ENCODE measurements at places on chromosomes 7 and 10.

DNA sequence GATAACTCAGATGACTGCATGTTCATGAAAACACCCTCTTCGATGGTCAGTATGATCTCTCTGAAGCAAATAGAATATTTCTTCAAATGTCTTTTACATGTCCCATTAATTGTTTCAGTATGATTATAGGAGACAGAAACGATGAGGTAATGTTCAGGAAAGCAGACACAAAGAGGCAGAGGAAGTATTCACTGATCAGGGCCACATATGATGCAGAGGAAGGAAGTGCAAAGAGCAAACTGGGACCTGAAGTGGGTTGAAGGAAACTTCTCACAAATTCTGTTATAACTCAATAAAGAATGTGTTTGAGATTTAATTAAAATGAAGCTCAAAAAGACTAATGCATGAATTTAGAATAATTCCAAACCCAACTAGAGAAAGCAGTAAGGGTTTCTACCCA, 70.5 kb downstream of the TES start:
- DNase-seq = no peak

GRCh38 chr10:59007307-59008025, 169.0 kb upstream of the PHYHIPL start:
- DNase-seq = no peak

- no peak for DNase-seq
Observed at GRCh38 chr7:22885797-22886261, 63.2 kb upstream of the TOMM7 start.

DNA sequence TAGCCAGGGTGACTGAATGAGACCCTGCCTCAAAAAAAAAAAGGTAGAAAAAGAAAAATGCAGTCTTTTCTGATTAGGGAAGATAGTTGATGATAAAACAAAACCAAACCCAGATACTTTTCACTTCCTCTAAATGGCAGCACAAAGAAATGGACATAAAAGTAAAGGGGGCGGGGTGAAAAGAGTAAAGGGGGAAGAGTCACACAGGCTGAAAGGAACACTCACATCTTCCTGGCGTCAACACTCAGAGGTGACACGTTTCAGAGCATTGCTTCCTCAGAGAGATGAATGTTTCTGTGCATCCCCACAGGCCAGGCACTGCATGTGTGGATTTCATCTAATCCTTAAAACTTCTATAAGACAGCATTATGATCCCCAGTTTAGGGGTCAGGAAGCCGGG, 81.2 kb downstream of the HIPK2 start:
- no peak for DNase-seq

DNA sequence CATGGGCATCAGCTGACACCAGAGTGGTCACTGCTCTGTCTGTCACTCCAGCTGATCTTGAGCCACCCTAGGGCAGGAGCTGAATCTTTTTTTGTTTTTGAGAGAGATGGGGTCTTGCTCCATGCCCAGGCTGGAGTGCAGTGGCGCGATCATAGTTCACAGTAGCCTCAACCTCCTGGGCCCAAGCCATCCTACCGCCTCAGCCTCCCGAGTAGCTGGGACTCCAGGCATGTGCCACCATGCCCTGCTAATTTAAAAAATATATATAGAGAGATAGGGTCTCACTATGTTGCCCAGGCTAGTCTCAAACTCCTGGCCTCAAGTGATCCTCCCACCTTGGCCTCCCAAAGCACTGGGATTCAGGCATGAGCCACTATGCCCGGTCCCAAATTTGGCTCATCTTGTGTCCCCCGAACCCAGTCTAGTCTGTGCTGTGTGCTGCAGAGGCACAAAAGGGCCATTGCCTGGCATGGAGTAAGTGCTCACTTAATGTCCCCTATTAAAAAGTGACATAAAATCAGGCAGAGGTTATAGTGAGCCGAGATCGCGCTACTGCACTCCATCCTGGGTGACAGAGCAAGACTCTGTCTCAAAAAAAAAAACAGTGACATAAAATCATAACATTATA, 8.1 kb upstream of the FZD9 start:
- DNase-seq = no peak

GRCh38 chr10:116708877-116709276, 33.5 kb downstream of the HSPA12A start:
- no peak for DNase-seq

DNA sequence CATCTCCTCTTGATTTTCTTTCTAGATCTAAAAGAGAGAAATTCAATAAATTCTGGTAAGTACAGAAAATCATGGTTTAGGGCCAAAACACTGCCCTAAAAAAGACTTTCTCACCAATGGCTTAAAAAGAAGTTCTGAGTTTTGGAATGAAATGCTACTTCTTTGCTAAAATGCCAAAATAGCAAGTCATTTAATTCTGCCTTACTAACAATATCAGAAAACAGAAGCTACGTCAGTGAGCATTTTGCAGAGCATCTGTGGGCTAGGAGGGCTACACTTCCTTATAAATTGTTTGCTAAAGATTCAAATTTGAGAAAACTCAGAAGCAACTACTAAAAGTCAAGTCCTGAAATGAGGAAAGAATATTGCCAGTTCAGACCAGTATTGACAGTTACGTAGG, 560.8 kb upstream of the CELF2 start:
- no peak for DNase-seq

- DNase-seq = peak; percentile 88
Observed at GRCh38 chr7:30173058-30173897, 38.5 kb downstream of the MTURN start.

GRCh38 chr7:142498364-142498763, 240.5 kb upstream of the PRSS58 start:
- DNase-seq = no peak

- no peak for DNase-seq
Observed at GRCh38 chr10:100939763-100940344, 27.1 kb downstream of the SLF2 start.

- DNase-seq = no peak
Observed at GRCh38 chr10:29569795-29570194, 65.0 kb downstream of the SVIL start.

DNA sequence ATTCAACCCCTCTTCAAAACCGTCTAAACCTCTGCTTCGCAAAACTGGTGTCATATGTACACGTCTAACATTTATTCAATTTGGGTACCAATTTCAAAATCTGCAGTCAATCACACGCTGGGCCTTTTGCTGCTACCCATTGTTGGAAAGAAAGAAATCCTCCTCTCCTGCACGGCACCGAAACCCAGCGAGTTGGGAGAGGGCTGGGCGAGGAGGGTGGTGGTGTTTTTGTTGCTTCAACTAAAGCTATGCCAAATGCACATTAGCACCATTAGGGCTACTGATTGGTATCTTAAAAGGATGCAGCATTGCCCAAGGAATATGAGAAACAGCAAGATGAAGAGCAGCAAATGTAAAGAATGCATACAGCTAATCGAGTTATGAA, 7.8 kb downstream of the EBF3 start:
- DNase-seq = no peak
